ENCODE measurements at places on chromosomes 4 and X. TPM values are rescaled to one million over a fixed set of nuclear protein-coding genes. Genes with fewer than 3 reads are reported as not detected.
A peak's percentile ranks its signal among the peaks of the same experiment; 100 is the strongest.

FAM13A gene
- 21.1 TPM for total RNA-seq

SLC39A8 gene
- 4.5 TPM for total RNA-seq

TKTL2 gene
- not detected for total RNA-seq

HHIP gene
- under 0.01 TPM for total RNA-seq

SOX3 gene
- not detected for total RNA-seq

PRICKLE3 gene
- total RNA-seq: 4.6 TPM

TMPRSS11D gene
- total RNA-seq: not detected

GRCh38 chr4:87451537-87451936 is 29.2 kb downstream of the NUDT9 start:
- no peak for DNase-seq

GRCh38 chr4:157265281-157265680 is 44.8 kb downstream of the GRIA2 start:
- peak; percentile 42 for DNase-seq

GRCh38 chrX:43745938-43746721 is 90.0 kb downstream of the MAOA start:
- no peak for DNase-seq

- no peak for DNase-seq
Observed at GRCh38 chr4:110624398-110624780, 1.5 kb upstream of the PITX2 start.

GRCh38 chr4:143372093-143372915 is 35.6 kb downstream of the GAB1 start:
- DNase-seq: no peak

DNA sequence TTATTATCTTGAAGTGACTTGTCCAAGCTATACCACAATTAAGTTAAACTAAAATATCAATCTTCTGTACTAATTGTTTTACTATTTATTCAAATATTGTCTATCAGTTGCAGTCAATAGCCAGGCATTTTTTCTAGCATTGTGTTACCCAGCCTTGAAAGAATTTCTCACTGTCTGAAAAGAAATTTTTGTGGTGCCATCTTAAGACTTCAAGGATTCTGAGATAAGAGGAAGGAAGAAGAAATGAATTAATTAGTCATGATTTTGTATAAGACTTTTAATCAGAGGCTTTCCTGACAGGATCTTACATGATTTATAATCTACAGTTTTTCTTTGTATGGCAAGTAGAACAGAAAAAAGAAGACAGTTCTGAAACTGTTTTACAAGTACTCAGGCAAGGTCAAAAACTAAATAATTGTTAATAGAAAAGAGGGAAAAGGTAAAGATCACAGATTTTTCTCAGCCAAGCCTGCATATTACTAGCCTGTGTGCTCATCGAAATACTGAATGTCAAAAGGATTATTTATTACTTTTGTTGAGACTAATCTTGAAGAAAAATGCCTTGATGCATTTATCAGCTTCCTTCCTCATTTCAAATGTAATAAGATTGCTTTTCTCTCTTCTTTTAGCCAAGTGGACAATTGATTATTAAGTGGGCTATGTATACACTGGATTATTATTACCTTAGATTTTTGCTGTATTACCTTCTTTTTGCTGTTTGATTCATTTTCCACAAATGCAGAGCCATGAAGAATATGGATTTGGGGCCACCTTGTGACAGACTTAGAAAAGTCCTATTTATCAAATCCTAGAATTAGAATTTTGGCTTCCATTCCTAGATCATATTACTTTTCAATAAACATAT is 53.8 kb downstream of the CXCL1 start:
- peak; percentile 74 for DNase-seq

DNA sequence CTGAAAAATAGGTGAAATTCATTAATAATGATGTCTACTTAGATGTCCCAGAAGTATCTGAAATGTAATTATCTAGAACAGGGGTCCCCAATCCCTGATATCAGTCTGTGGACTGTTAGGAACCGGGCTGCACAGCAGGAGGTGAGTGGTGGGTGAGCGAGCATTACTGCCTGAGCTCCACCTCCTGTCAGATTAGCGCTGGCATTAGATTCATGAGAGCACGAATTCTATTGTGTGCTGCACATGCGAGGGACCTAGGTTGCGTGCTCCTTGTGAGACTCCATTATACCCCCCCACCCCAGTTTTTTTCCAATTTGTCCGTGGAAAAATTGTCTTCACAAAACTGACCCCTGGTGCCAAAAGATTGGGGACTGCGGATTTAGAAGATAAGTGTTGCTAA is 458.8 kb downstream of the CCSER1 start:
- no peak for DNase-seq

GRCh38 chr4:23161787-23162186 is 469.1 kb downstream of the GBA3 start:
- no peak for DNase-seq

GRCh38 chr4:155331478-155331877 is 45.3 kb downstream of the MAP9 start:
- DNase-seq: no peak

GRCh38 chr4:4412641-4413372 is 25.9 kb downstream of the NSG1 start:
- no peak for DNase-seq

GRCh38 chr4:27381815-27382214 is 521.2 kb downstream of the STIM2 start:
- DNase-seq: no peak

GRCh38 chr4:129526812-129527211 is 430.9 kb downstream of the C4orf33 start:
- DNase-seq: no peak

DNA sequence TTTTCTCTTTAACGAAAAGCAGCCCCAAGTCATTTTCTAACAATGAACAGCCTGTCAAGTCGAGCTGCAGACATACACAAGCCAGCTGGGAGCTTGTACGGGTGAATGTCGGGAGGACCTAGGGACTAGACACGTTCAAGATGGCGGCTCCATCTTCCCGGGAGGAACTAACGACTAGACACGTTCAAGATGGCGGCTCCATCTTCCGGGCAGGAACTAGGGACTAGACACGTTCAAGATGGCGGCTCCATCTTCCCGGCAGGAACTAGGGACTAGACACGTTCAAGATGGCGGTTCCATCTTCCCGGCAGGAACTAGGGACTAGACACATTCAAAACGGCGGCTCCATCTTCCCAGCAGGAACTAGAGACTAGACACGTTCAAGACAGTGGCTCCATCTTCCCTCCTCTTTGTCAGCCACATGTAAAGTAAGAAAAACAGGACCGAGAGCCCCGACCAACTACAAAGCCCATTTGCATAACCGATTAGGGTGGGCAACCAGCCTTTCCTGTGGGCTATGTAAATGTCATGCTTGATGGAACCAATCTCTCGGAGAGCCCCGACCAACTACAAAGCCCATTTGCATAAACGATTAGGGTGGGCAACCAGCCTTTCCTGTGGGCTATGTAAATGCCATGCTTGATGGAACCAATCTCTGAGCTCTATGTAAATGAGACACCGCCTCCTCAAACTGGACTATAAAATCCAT is 175.5 kb downstream of the DHRSX start:
- DNase-seq: peak; percentile 86

DNA sequence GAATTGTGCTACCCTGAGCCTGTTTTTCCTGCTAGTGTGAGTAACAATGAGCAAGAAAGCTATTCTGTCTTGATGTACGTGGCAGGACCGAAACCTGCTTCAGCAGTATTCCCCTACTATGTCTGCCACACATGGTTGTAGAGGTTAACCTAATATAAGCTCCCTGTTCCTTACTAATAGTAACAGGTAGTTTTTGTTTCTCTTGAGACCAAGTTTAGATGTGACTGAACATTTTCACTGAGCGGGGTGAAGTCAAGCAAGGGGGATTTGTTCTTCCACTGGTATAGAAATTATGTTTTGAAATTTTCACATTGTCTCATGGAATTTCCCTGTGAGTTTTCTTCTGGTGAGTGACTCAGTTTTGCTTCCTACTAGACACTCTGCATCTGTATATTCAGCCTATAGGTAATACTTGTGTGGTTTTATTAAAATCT is 37.3 kb downstream of the RRAGB start:
- DNase-seq: no peak

DNA sequence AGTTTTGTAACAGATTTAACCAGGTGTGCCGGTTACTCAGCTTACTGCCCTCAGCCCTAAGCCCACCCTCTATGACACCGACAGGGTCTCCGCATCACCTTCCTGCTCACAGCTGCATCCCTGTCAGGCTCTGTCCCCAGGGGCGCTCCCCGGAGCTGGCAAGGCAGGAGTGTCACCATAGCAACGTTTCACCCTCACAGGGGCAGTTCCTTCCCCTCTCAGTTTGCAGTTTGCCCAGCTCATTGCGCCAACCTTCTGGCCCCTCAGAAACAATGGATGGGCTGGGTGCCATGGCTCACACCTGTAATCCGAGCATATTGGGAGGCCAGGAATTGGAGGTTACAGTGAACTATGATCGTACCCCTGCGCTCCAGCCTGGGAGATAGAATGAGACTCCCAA is 42.6 kb downstream of the RGS12 start:
- no peak for DNase-seq

DNA sequence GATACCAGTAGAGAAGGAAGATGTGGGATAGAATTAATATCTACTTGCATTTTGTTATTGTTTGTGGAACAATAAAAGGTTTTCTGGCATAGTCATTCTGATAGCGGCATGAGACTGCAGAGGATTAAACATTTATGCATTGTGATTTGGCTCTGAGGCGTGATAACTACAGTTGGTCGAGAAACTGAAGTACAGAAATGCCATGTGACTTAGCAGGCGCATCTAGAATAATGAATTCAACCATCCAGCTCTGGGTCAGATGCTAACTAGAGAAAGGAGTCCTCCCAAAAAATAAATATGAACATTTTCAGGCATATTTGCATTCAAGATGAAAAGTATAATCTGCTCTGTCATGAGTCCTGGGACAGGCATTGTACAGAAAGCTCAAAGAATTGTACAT is 62.8 kb downstream of the CCSER1 start:
- DNase-seq: no peak

GRCh38 chr4:46445710-46446314 is 55.9 kb upstream of the GABRA2 start:
- DNase-seq: no peak

DNA sequence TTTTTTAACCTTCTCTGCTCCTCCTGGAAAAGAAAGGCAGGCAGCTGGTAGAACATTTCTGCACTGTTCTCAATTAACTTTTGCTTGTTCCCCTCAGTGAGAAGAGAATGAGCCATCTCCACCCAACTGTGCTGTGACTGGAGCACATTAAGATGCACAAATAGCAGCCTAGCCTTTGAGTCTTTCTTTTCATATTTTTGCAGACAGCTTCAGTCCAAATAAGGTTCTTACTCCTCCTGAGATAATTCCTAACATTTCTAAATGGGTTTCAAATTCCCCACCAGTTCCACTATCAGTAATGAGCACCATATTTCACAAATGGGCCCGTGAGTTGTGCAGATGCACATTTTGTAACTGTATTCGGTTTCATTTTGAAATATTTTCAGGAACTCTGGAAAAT is 118.6 kb downstream of the SPCS3 start:
- no peak for DNase-seq

GRCh38 chr4:115972967-115973366 is 859.5 kb upstream of the NDST4 start:
- no peak for DNase-seq

DNA sequence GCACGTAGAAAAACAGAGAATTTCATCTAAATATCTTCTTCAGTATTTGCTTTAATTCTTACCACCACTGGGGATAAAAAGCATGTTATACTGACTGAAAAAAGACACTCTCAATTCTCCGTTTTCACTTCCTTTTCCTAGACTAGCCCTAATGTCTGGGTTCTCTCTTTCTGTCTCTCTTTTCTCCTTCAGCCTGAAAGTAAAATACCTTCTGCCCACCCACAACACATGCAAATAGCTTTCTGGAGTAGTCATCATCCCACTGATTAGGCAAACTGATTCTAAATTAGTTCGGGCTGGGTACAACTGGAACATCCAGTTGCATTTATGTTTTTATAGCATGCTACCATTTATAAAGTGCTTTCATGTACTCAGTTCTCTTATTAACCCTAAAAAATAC is 142.4 kb upstream of the ANKRD50 start:
- peak; percentile 80 for DNase-seq

DNA sequence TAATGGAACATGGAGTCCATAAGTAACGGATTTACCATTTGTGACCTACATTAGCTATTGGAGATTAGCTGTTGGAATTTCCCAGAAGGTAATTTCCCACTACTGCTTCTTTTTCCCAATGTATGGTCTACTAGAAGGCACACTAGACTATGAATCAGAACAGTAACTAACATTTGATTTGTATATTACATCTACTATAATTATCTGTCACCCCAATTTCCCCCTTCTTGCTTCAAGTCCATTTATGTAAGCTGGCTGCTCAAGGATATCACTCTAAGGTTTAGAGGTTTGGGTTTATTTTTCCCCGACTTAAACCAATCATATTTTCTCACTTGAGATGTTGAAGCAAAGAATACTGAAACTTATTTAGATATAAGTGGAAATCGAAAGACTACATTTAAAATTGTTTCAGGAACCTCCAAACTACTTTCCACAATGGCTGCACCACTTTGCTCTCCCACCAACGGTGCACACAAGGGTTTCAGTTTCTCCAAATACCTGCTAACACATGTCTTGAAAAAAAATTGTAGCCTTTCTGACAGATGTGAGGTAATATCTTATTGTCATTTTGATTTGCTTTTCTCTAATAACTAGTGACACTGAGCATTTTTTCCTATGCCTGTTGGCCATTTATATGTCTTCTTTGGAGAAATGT is 33.3 kb upstream of the H2AZ1 start:
- no peak for DNase-seq

GRCh38 chr4:86940920-86941460 is 6.2 kb downstream of the AFF1 start:
- no peak for DNase-seq

DNA sequence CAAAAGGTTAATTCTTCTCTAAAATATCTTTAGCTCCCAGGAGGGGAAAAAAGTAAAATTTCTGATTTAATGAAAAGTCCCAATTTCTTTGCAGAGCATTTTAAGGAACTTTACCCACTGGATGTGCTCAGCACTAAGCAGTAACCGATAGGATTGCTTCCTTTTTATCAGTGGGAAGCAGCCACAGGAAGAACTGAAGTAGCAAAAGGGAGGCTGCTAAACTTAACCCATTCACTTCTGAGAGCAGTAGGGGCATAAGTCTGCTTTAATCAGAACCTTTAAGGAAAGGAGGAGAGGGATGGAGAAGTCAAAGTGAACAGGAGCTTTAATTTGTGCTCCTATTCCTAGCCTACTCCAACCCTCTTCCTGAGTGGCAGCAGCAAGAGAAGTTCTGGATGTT is at the start of gene F8:
F8 (minus strand) TSS at position 139 of the 400 bp plus-strand sequence. CDS start 171 bp downstream, outside the sequence.
- DNase-seq: no peak

- no peak for DNase-seq
Observed at GRCh38 chrX:143642426-143642825, 6.5 kb upstream of the SLITRK4 start.

GRCh38 chr4:74823194-74823593 is 28.9 kb upstream of the BTC start:
- no peak for DNase-seq

All from fibroblast of lung (primary cell).